ENCODE measurements at places on chromosomes 12 and 14. TPM values are rescaled to one million over a fixed set of nuclear protein-coding genes. Genes with fewer than 3 reads are reported as not detected.

WNT1 gene
- total RNA-seq, result not detected

TC2N gene
- total RNA-seq, result 0.77 TPM

C12orf42 gene
- total RNA-seq, result not detected

DPPA3 gene
- total RNA-seq, result not detected

RPL41 gene
- total RNA-seq, result 1,557 TPM

CLEC4A gene
- total RNA-seq, result 0.33 TPM

CBLN3 gene
- total RNA-seq, result 5.5 TPM

CEP170B gene
- total RNA-seq, result 18.6 TPM

AKAP3 gene
- total RNA-seq, result 1.1 TPM

PRMT5 gene
- 73.1 TPM for total RNA-seq

ATL1 gene
- 10.0 TPM for total RNA-seq
